B cell (primary cell): ENCODE measurements at places on chromosomes 7 and 10. TPM values are rescaled to one million over a fixed set of nuclear protein-coding genes. Genes with fewer than 3 reads are reported as not detected.

OGDHL gene
- not detected in 2 replicates for total RNA-seq

PRKAR2B gene
- 0.39 and 0.81 TPM in 2 replicates for total RNA-seq

CLCN1 gene
- total RNA-seq, result not detected in 2 replicates

FZD8 gene
- 1.7 and 1.9 TPM in 2 replicates for total RNA-seq

VCL gene
- 29.8 and 37.0 TPM in 2 replicates for total RNA-seq

LEP gene
- not detected in 2 replicates for total RNA-seq

SRRM3 gene
- total RNA-seq, result not detected in 2 replicates

UNC5B gene
- not detected in 2 replicates for total RNA-seq

CNPY1 gene
- not detected in 2 replicates for total RNA-seq

HERPUD2 gene
- total RNA-seq, result 54.6 and 58.8 TPM in 2 replicates

PHKG1 gene
- 3.3 and 4.0 TPM in 2 replicates for total RNA-seq

TIMM23B gene
- 28.1 and 29.1 TPM in 2 replicates for total RNA-seq

OR2A1 gene
- not detected in 2 replicates for total RNA-seq

TBC1D12 gene
- 9.3 and 9.6 TPM in 2 replicates for total RNA-seq

HSPA12A gene
- 17.7 and 18.8 TPM in 2 replicates for total RNA-seq

SEMA4G gene
- total RNA-seq, result 0.96 and 2.2 TPM in 2 replicates

BAG3 gene
- total RNA-seq, result 3.9 and 4.2 TPM in 2 replicates

RBAK gene
- total RNA-seq, result 18.2 and 20.3 TPM in 2 replicates

ACTR3C gene
- 20.7 TPM in 2 replicates for total RNA-seq

PLPP4 gene
- not detected in 2 replicates for total RNA-seq

TMEM229A gene
- total RNA-seq, result not detected in 2 replicates

ADAM22 gene
- 1.8 and 2.0 TPM in 2 replicates for total RNA-seq

AFAP1L2 gene
- total RNA-seq, result 3.8 and 4.9 TPM in 2 replicates

VSTM4 gene
- total RNA-seq, result not detected in 2 replicates

IGF2BP3 gene
- total RNA-seq, result 10.0 and 11.3 TPM in 2 replicates

FAM237B gene
- total RNA-seq, result not detected in 2 replicates

EVX1 gene
- not detected in 2 replicates for total RNA-seq

VPS26A gene
- total RNA-seq, result 29.9 and 35.3 TPM in 2 replicates

CHAT gene
- total RNA-seq, result not detected in 2 replicates

MET gene
- 0.59 and 1.9 TPM in 2 replicates for total RNA-seq

SPDYE2B gene
- not detected in 2 replicates for total RNA-seq

LAMB4 gene
- not detected in 2 replicates for total RNA-seq

DHTKD1 gene
- total RNA-seq, result 72.3 and 77.0 TPM in 2 replicates

TRIM73 gene
- total RNA-seq, result 16.4 and 18.3 TPM in 2 replicates

SNCG gene
- not detected in 2 replicates for total RNA-seq

ZNF804B gene
- not detected in 2 replicates for total RNA-seq

WDR37 gene
- 32.3 and 33.2 TPM in 2 replicates for total RNA-seq

GPAM gene
- total RNA-seq, result 8.2 and 12.0 TPM in 2 replicates

KCP gene
- 3.8 and 3.9 TPM in 2 replicates for total RNA-seq

VWC2 gene
- not detected in 2 replicates for total RNA-seq

BHLHA15 gene
- total RNA-seq, result 0.74 and 0.92 TPM in 2 replicates

TAS2R5 gene
- total RNA-seq, result 3.6 and 6.5 TPM in 2 replicates

BCL7B gene
- 61.9 and 64.5 TPM in 2 replicates for total RNA-seq
